NCI-H1048 (cell line): ENCODE measurements at places on chromosomes 11 and 22.

DNA sequence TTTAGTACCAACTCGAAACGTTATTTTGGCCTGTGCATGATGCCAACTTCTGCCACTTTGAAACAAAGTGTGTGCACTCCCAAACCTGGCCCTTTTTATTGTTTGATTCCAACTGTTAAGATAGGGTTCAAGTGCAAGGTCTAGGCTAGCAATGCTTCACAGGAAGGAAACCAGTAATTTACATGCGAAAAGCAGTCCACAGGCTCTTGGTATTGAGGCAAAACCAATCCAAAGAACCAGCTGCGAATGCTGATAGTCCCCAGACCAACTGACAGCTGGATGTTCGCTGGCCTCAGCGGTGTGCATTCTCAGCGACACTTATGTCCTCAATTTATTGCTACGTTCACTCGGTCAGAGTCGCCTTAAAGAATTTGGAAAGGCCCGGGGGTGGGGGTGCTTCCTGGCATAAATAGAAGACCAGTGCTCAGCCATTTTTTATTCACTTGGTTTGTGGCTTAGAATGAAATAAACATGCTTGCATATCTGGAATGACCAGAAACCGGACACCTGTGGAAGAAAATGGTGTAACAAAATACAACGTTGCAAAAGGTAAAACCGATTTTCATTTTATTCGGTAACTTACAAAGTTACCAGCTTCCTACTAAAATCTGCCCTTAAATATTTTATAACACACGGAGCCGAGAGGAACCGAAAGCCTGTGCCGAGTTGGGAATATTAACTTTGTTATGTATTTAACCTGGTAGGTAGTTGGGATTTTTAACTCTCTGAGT, 1.6 kb downstream of the CPT1A start:
- DNase-seq = no peak

DNA sequence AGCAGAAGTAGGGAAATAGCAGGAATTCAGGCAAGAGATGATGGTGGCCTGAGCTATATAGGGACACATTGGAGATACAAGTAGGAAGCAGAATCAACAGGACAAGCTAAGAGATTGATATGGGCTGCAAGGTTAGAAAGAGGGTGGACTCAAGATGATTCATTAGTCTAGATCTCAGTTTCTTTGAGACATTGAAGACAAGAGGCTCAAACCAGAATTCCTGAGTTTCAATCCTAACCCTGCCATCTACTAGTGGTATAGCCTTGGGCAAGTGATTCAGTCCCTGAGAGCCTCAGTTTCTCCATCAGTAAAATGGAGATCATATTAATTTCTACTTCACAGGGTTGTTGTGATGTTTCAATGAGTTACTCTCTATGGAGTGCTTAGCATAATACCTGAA, 53.1 kb upstream of the NAV2 start:
- DNase-seq = no peak

GRCh38 chr11:66768088-66768521, 39.1 kb upstream of the SPTBN2 start:
- DNase-seq = no peak

GRCh38 chr11:16936643-16937042, 77.6 kb downstream of the PLEKHA7 start:
- no peak for DNase-seq

GRCh38 chr22:38786631-38787030, 7.3 kb downstream of the DNAL4 start:
- no peak for DNase-seq
